MG63 (cell line): ENCODE measurements at places on chromosomes 3 and 15.

GRCh38 chr3:182912474-182912873, 67.9 kb downstream of the DCUN1D1 start:
- DNase-seq, result no peak

- no peak for DNase-seq
Measured at GRCh38 chr3:105752791-105753415, 115.9 kb downstream of the CBLB start.

- DNase-seq, result no peak
Measured at GRCh38 chr3:72597756-72598195, 250.5 kb downstream of the SHQ1 start.

DNA sequence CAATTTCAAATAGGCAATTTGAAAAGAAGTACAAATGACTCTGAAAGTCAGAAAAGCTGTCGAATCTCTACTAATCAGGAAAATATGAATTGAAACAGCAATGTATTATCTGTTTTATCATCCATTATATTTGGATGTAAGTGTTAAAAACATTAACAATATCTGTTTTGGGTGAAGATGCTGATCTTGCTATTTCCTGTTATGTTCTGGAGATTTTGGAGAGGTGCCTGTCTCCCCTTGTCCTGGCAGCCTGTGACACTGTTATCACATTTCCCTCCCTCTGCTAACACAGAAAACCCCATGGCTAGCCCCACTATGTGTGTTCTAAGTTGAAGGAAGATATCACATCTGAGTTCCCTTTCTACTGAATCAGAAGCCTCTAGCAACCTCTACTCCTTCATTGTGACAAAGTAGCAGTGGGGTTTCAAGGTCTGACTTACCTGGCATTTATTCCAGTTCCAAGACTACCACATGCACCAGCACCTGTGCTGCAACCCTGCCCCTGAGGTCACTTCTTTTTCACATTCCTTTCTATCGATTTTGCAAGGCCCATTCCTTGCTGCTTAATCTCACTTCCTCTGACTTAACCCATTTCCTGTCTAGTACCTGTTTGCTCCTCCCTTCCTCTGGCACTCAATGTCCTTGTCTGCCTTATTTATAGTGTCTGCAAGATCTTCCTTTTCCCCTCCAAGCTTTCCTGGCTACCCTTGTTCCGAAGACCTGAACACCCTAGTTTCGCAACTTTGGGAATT, 95.5 kb upstream of the COL8A1 start:
- no peak for DNase-seq

DNA sequence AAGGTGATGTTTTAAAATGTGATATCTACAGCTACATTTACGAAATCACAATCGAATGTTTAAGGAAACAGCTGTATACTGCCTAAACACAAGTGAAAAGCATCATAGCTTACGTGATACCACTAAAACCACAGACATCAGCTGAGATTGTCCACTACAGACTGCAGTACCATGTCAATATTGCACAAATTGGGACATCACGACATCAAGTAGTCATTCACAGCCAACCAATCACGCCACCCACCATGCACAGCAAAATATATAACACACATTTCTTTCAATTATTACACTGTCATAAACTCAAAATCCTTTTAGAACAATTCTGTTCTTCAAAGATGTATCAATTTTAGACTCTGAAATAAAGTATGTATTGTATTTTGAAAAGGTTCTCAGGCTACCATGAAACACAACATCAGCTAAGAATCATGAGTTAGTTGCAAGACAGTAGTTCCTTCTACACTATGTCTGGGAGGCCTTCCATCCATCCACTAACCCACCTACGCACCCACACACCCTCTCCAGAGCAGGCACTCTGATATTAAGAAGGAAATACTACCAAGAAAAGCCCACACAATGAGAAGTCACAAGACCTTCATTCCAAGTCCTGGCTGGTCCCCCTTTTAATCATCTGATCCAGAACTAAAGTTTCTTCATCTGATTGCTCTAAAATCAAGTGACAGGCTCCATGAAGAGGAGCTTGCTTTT, 3.1 kb downstream of the DMXL2 start:
- DNase-seq, result no peak

- DNase-seq, result no peak
Measured at GRCh38 chr3:71095511-71096291, 487.8 kb downstream of the FOXP1 start.

DNA sequence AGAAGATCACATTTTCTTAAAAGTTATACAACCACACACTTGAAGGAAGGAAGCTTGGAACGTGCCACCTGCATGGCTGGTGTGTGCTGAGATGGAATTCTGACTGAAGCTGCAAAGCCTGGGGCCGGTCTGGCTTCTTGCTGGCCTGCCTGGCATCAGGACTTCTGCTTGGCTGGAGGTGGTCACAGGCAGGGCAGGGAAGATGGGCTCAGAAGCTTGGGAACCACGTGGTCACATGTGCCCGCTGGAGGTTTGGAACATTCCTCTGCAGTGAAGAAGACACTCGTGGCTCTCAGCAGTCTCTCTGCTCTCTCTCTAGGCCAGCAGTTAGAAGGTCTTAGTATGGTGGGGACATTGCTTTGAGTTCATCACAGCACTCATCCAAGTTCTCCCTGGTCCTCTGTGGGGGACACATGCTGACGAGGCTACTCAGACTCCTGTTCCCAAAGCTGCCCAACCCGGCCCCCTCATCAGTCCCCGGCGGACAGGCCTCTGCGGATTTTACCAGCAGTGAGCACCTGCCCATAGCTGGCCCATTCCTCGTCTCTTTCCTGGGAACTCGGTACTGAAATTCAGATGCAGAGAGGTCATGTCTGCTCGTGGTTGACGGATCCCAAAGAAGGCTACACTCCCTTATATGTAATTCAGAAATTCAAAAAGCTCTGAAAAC, 229.0 kb downstream of the ADAMTS17 start:
- no peak for DNase-seq

DNA sequence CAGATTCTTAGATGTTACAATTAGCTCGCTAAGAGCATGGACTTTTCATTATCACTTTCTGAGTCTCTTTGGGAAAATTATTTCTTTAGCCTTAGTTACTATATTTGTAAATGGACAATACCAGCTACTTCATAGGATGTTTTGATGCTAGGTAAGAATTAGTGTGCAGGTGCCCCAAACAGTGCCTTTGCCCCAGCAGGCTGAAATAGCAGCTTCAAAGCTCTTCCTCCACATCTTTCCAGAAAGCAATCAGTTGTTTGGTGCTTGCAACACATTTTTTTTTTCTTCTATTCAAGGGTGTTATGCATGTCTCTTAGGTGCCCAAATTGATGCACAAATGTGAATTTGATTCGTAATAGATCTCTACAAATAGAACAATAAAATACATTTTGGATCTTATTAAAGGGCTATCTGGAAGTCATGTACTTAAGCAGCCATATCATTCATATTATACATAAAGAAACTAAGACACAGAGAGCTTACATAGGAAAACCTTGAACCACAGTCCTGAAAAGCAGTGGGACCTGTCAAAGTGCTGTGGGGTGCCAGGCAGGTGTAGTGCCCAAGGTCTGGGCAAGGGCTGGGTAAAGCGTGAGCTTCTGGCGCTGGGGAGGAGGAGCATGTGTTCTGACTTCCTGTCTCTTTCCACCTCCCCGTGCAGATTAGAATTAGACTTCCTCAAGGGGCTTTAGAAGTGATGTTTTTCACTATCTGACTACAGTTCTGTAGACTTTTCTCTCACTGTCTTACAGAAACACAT, 62.9 kb downstream of the FNDC3B start:
- no peak for DNase-seq

DNA sequence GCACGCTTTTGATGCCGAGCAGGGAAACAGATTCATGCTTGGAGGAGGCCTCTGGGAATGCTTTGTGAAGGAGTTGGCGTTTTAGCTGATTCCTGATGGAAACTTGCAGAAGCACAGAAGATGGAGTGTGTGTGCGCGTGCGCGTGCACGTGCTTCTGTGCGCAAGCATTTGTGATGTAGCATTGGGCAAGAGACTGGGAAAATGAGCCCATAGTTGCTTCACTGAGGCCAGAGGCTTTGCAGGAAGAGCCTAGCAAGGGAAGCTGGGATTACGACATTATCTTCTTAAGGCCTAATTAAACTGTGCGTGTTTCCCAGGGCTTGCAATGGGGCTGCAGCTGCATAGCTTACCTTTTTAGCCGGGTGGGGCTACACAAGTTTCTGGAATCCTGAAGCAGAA, 18.1 kb upstream of the AGBL1 start:
- no peak for DNase-seq

- no peak for DNase-seq
Measured at GRCh38 chr3:158005391-158006100, 100.7 kb downstream of the SHOX2 start.

DNA sequence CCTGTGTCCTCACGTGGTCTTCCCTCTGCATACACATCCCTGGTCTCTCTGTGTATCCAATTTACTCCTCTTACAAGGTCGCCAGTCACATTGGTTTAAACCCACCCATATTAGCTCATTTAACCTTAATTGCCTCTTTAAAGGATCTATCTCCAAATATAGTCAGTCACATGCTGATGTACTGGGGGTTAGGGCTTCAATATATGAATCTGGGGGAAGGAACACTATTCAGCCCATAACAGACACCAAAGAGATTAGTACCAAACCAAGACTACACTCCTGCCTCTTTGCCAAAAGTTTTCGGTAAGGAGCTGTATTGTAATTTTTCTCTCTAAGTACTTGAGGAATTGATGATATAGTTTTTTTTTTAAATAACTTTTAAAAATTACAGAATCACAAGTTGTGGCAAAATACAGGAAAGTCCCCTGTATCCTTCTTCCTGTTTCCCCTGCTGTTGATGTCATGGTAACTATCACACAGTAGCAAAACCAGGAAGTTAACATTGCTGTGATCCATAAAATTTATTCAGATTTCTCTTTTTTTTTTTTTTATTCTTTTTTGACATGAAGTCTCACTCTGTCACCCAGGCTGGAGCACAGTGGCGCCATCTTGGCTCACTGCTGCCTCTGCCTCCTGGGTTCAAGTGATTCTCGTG, 67.8 kb downstream of the SLCO3A1 start:
- no peak for DNase-seq

DNA sequence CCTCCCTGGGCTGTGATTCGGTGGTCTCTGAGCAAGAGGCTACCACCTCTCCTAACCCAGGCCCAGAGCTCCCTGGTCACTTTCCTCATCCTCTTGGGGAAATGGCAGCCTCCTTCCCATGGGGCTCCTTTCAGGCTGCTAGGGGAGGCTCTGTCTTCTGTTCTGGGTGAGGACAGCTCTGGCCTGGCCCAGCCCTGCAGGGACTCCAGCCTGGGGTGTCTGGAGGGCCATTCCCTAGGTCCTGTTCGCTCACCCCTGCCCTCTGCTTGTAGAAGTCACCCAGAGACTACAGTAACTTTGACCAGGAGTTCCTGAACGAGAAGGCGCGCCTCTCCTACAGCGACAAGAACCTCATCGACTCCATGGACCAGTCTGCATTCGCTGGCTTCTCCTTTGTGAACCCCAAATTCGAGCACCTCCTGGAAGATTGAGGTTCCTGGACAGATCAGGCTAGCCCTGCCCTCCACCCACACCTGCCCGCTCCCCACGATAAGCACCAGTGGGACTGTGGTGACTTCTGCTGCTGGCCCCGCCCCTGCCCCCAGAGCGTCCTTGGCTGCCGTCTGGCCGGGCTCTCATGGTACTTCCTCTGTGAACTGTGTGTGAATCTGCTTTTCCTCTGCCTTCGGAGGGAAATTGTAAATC, 30.9 kb downstream of the PRKCD start:
- no peak for DNase-seq

DNA sequence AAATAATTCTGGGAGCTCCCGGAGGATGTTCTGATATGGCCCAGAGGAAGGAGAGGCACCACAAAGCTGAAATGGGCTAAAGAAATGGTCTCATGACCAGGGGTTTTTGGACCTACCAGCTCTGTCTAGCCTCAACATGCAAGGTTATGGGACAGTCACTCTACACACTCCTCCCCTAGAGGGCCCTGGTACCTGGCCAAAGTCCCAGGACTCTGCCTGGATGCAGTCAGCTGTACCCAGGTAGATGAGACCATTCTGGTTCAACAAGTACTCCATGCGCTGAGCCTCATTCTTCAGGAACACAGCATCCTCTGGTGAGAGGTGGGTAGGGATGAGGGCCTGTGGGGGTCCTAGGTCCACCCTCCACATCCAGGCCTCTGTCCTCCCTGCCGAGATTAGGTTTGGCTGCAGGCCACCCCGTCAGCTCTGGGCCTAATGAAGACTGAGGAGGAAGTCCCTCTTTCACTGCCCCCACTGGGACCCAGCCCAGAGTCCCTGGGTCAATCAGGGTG, 9.5 kb downstream of the EPB42 start:
- no peak for DNase-seq

- no peak for DNase-seq
Measured at GRCh38 chr3:127701280-127701911, 28.6 kb downstream of the ABTB1 start.

DNA sequence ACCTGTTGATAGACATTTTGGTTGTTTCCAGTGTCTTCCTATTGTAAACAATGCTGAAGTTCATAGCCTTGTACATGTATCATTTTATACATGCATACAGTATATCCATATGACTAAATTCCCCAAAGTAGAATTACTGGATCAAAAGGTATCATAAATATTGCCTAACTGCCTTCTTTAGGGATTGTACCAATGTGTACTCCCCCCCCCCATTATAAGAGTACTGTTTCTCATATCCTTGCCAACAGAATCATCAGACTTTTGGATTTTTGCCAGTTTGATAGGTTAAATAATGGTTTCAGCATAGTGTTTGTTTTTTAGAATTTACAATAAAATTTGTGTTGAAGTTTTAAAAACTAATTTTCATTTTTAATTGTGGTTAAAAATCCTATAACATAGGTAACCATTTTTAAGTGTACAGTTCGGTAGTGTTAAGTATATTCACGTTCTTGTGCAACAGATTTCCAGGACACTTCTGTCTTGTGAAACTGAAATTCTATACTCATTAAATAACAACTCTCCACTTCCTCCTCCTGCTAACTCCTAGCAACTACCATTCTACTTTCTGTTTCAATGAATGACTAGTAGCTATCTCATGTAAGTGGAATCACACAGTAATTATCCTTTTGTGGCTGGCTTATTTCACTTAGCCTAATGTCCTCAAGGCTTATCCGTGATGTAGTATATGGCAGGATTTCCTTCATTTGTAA, 30.8 kb upstream of the MAP3K13 start:
- no peak for DNase-seq

- DNase-seq, result no peak
Measured at GRCh38 chr3:169041677-169042171, 621.8 kb downstream of the MECOM start.

GRCh38 chr15:25807063-25807462, 56.1 kb downstream of the ATP10A start:
- no peak for DNase-seq

DNA sequence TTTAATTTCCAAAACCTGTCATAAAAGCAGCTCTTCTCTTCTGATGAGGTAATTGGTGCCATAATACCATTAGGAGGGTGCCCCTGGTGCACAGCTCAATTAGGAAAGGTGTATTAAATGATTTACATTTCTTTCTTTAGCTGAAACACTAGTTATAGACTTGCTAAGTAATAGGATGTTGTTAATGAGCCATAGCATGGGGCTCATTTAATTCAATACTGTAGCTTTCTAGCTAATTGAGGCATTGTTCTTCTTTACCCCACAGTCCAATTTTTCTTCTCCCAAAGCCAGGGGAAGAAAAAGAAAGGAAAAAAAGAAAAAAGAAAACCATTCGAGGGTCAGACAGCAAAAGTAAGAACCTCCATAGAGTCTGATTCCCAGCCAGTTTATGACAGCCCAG, 164.0 kb upstream of the HES1 start:
- DNase-seq, result no peak
